Activated CD4-positive, CD25-positive, alpha-beta regulatory T cell treated with anti-CD3 and anti-CD28 coated beads, Interleukin-2, amount 50 U/mL, for 16 hours (primary cell): ENCODE measurements at places on chromosomes 12 and 14.

GRCh38 chr12:38053113-38053512 lies 263.5 kb upstream of the ALG10B start:
- DNase-seq: no peak

GRCh38 chr14:50835280-50835679 lies 4.3 kb upstream of the NIN start:
- DNase-seq: no peak

GRCh38 chr12:131350943-131351318 lies 360.0 kb upstream of the SFSWAP start:
- no peak for DNase-seq

DNA sequence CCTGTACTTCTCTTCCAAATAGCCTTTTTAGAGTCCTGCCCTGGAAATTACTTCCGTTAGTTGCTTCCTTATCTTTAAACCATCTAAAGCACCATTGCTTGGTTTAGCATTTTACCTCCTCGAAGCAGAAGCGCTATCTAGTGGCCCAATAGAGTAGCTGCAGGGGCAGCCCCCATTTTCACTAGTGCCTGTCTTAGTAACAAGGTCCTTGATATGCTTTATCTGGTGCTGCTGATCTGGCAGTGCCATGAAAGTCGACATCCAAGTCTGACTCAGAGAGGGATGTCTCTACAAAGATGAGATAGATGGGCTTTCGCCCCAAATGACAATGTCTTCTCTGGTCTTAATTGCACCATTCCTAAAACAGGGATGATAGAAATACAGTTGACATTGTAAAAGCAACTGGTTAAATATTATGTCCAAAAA lies 25.0 kb upstream of the CIT start:
- peak; percentile 41 for DNase-seq

DNA sequence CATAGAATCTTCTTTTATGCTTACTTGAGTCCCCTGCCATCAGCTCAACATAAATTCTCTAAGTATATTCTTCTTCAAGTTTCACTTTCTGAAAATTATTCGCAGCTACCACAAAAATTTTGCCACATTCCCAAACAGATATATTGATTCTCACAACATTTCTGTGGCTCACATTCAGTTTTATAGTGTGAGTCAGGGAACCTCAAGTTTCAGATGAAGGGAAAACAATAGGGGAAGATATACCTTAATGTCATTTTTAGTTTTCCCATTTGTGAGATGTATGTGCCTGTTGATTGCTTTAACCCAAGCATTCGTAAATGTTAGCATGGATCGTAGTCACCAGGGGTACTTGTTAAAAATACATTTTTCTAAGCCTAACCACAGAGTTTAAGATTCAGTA lies 465.8 kb downstream of the CCER1 start:
- DNase-seq: no peak

- no peak for DNase-seq
Observed at GRCh38 chr12:77833329-77833728, 2.6 kb downstream of the NAV3 start.

GRCh38 chr14:44154446-44154845 lies 352.6 kb downstream of the FSCB start:
- DNase-seq: no peak

GRCh38 chr14:61598980-61599379 lies 96.3 kb upstream of the HIF1A start:
- DNase-seq: no peak

GRCh38 chr14:50820786-50821509 lies 10.0 kb downstream of the NIN start:
- no peak for DNase-seq

DNA sequence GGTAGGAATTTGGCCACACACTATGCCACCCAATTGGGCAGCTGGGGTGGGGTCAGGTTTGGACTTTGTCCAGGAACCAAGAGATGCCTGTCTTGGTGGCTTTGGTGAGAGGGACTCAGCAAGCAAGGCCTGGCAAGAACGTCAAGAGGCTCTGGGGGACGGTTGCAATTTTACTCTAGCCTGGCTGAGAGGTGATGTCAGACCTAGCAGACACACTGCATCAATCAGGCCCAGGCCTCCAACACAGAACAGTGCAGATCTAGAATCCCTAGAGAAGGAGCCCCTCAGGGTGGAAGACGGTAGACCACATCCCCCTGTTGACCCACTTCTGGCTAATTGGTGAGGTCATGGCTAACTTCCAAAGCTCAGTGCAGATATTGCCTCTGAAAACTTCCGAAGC lies 1.6 kb upstream of the UNC119B start:
- DNase-seq: no peak

DNA sequence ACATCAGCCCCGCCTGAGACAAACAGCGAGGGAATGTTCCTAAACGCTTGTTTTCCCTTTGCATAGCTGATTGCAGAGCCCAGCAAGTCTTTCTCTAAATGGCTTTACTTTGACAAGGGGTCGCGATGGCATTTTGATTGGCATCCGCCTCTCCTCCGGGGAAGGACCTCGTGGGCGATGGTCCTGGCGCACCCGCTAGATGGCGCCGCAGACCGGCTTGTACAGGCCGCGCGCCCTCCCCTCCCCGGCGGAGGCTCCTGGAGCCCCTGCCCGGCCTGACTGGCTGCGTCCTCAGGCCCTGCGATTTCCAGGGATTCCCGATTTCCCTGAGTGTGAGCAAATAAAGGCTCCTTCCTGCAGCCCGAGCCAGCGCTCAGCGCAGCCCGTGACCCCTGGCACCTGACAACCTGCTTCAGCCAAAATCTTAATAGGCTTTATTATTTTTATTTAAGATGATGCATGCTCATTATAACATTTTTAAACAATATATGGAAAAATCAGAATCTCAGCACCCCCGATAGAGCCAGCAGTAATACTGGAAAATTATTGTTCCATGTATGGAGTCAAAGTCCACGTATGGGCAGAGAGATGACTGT lies 468.3 kb downstream of the AACS start:
- no peak for DNase-seq

DNA sequence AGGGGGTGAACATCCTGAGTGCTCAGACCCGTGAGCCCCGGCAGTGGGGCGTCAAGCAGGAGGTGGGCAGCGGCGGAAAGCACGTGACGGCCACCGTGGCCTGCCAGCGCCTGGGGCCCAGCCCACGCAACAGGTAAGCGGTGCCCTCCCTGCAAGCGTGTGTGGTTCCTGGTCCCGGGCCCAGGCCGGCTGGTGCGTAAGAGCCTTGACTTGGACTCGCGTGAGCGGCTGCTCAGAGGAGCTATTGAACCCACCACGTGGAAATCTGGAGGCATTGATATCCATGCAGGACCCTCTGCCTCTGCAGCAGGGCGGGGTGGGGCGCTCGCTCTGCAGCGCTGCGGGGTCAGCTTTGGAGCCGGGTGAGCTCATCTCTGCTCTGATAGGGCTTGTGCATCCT lies 277.0 kb downstream of the TMEM132C start:
- no peak for DNase-seq

GRCh38 chr12:105189293-105189692 lies 46.7 kb downstream of the APPL2 start:
- no peak for DNase-seq

DNA sequence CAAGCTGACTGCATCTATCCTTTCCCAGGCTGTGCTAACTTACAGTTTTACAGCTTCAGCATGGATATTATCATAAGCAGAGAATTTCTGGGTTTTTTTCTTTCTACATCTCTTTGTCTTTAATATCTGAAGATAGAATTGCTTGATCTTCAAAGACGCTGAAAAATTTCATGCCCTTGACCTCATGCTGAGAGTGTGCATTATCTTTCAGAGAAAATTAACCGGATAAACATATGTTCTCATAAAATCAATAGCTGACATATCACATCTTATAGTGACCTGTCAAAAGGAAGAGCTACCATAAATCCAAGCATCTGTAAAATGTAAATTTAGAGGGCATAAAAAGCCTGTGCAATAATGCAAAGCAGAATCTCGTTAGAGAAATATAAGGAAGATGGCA lies 1704.1 kb upstream of the FLRT2 start:
- DNase-seq: no peak

- DNase-seq: no peak
Observed at GRCh38 chr14:75010472-75011093, 7.9 kb downstream of the EIF2B2 start.

DNA sequence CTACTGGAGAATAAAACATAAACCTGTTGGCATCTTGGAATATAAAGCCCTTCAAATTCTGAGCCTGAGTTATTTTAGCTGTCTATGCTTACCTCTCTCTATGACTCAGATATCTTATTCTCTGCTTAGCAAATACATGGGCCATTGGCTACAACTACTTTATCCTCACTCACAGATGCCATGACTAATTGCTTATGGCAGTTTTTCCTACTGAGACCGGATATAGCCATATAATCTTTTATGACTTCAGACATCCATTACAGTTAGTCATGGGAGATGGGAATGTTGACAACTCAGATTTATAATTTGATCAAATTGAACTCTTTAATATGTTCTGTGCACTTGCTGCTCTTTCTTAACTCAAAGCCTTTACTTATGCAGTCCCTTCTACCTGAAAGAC lies 502.4 kb upstream of the ATP2B1 start:
- DNase-seq: no peak

GRCh38 chr12:113612076-113612728 lies 140.5 kb upstream of the LHX5 start:
- DNase-seq: no peak

GRCh38 chr14:52044791-52045522 lies 23.9 kb downstream of the NID2 start:
- no peak for DNase-seq
